ENCODE measurements at places on chromosomes 2 and 18. TPM values are rescaled to one million over a fixed set of nuclear protein-coding genes. Genes with fewer than 3 reads are reported as not detected.

The CPLX4 gene
- not detected for total RNA-seq

The CPO gene
- not detected for total RNA-seq

The IL36RN gene
- total RNA-seq = not detected

The SIX3 gene
- total RNA-seq = not detected

The HOXD13 gene
- not detected for total RNA-seq

The GREB1L gene
- not detected for total RNA-seq

The DIS3L2 gene
- total RNA-seq = 63.6 TPM

The SLC23A3 gene
- total RNA-seq = 0.89 TPM

The YPEL5 gene
- total RNA-seq = 569 TPM

The ALLC gene
- total RNA-seq = not detected

- no peak for DNase-seq
- no peak overlapping the region for H3K4me3 ChIP-seq
These were observed 194.3 kb downstream of the LDLRAD4 start for GRCh38 chr18:13412901-13413300.

- no peaks in the 10 kb centered on the region for H3K27me3 ChIP-seq
- H3K4me3 ChIP-seq = no peak overlapping the region
- peaks cover 3% of the 10 kb centered on the region for H3K4me1 ChIP-seq
- H3K27ac ChIP-seq = no peak overlapping the region
- DNase-seq = no peak
- no peaks in the 10 kb centered on the region for H3K36me3 ChIP-seq
These were observed 55.0 kb upstream of the APCDD1 start for GRCh38 chr18:10399465-10399864.

GRCh38 chr18:49639643-49640391 lies 78.0 kb downstream of the LIPG start:
- H3K36me3 ChIP-seq = no peaks in the 10 kb centered on the region
- DNase-seq = no peak
- H3K27ac ChIP-seq = no peak overlapping the region
- no peaks in the 10 kb centered on the region for H3K4me1 ChIP-seq
- no peak overlapping the region for H3K4me3 ChIP-seq

GRCh38 chr2:207531032-207531952 lies 1.5 kb downstream of the CREB1 start:
- peaks cover 36% of the 10 kb centered on the region for H3K4me1 ChIP-seq
- DNase-seq = peak; percentile 46
- H3K27me3 ChIP-seq = no peaks in the 10 kb centered on the region
- H3K27ac ChIP-seq = peak overlapping the region; percentile 92

DNA sequence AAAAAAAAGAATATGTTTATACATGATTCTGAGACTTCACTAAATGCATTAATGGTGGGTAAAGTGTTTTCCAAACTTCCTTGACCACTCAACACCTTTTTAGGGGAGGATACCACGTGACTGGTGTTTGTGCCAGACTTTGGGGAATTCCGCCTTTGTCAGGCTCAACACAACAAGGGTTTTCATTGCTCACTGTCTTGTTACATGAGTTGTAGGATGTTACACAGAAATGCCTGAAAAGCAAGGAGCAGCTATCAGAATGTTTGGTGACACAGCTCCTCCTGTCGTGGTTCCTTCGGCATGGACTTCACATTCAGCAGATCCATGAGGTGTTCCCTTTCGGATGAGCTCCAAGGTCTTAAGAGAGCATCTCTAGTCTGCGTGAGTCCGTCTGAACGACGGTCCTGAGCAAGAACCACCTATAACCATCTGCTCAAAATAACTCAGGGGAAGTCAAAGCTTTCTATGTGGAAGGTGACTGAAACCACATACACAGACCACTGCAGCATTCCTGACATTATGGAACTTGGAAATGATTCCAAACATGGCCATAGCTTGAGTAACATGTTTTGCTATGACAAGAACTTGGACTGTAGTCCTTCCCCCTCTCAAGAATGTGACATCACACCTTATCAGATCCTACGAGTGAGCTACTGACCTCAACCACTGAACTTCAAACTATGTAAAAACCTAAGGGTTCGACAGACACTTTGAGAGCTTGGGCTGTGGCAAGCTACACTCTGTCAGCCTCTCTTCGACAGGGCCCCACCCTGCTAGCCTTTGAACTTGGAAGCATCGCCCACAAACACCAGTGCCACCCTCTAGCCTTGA lies 57.5 kb downstream of the MCFD2 start:
- no peak overlapping the region for H3K27ac ChIP-seq
- H3K4me1 ChIP-seq = peaks cover 4% of the 10 kb centered on the region
- DNase-seq = peak; percentile 5
- H3K4me3 ChIP-seq = no peak overlapping the region
- no peaks in the 10 kb centered on the region for H3K27me3 ChIP-seq

DNA sequence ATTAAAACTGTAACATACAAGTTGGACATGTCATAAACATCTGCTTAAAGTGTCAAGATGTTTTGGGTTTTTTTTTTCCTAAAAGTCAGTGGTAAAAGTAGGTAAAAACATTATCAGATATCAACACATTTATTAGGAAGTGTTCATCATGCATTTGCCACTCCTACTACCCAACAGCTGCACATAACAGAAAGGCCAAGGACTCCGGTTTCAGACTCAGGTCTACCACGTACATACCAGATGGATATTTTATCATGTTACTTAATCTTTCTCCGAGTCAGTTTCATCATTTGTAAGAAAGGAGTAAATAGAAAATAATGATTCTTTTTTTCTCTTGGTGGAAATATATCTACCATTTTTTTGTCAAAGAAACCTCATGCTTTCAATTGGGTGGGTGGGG lies 192.3 kb downstream of the UBE2E3 start:
- no peaks in the 10 kb centered on the region for H3K27me3 ChIP-seq
- no peak overlapping the region for H3K27ac ChIP-seq

GRCh38 chr18:79945118-79946042 lies 6.1 kb downstream of the SLC66A2 start:
- no peak for DNase-seq
- peaks cover 18% of the 10 kb centered on the region for H3K36me3 ChIP-seq
- H3K4me1 ChIP-seq = peaks cover 28% of the 10 kb centered on the region
- H3K4me3 ChIP-seq = no peak overlapping the region

- no peak for DNase-seq
- peaks cover 14% of the 10 kb centered on the region for H3K4me1 ChIP-seq
- no peaks in the 10 kb centered on the region for H3K36me3 ChIP-seq
- peak overlapping the region; percentile 64 for H3K4me3 ChIP-seq
These were observed 611 bp upstream of the ITSN2 start for GRCh38 chr2:24360963-24361330.

- H3K36me3 ChIP-seq = no peaks in the 10 kb centered on the region
- no peaks in the 10 kb centered on the region for H3K4me1 ChIP-seq
These were observed 354.2 kb downstream of the RBM43 start for GRCh38 chr2:150907466-150907865.

DNA sequence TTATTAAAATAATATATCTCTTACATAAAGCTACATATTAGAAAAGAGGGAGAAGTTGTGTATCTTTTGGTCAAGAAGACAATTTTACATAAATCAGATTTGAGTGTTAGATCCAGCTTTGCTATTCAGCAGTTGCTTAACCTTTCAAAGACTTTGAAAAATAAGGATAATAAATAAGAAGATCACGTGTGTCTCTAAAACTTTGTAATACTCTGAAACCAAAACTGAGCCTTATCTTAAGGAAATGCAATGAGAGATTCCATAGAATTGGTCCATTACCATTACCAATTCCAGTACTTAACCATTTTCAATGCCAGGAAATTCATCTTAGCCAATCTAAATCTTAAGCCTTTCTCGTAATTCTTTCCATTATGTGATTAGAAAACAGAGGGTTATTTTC lies 89.2 kb upstream of the COL5A2 start:
- H3K4me1 ChIP-seq = no peaks in the 10 kb centered on the region
- H3K27ac ChIP-seq = no peak overlapping the region
- no peak for DNase-seq
- no peaks in the 10 kb centered on the region for H3K27me3 ChIP-seq
- H3K36me3 ChIP-seq = no peaks in the 10 kb centered on the region
- no peak overlapping the region for H3K4me3 ChIP-seq

DNA sequence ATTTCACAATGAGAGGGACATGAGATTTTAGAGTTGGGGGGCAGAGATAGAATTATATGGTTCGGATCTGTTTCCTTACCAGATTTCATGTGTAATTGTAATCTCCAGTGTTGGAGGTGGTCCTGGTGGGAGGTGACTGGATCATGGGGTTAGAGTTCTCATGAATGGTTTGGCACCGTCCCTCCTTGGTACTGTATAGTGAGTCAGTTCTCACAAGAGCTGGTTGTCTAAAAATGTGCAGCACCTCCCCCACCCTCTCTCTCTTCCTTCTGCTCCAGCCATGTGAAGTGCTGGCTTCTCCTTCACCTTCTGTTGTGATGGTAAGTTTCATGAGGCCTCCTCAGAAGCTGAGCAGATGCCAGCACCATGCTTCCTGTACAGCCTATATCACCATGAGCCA lies 138.1 kb downstream of the SCG2 start:
- no peak for DNase-seq
- no peaks in the 10 kb centered on the region for H3K36me3 ChIP-seq
- no peaks in the 10 kb centered on the region for H3K27me3 ChIP-seq
- no peaks in the 10 kb centered on the region for H3K4me1 ChIP-seq
- H3K27ac ChIP-seq = no peak overlapping the region

- no peak for DNase-seq
- H3K27me3 ChIP-seq = no peaks in the 10 kb centered on the region
- H3K4me3 ChIP-seq = peak within 1 kb of the TSS; percentile 21
These were observed at the start of gene KYNU for GRCh38 chr2:142877216-142877838. Gene KYNU, plus strand, starts transcription at chr2:142877664. Its CDS starts 7,704 bp downstream, at chr2:142885368.

DNA sequence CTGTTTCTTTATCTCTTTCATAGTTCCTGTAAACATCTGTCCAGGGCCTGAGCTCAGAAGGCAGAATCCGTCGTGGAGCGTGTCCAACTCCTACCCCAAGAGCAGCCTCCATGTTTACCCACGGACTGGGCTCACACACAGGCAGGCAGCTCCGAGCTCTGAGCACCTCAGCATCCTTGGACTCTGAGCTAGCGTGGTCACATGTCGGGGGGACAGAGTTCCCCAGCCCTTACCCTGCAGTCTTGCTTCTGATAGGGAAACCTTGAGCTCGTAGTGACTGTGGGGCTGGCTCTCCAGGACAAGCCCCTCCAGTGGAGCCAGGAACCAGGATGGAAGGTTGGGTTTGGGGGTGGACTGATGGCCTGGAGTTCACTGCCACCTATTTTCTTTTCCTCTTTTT lies 15.1 kb upstream of the ST3GAL5 start:
- no peak overlapping the region for H3K4me3 ChIP-seq
- no peaks in the 10 kb centered on the region for H3K27me3 ChIP-seq
- H3K27ac ChIP-seq = no peak overlapping the region
- peaks cover 22% of the 10 kb centered on the region for H3K4me1 ChIP-seq
- DNase-seq = no peak

DNA sequence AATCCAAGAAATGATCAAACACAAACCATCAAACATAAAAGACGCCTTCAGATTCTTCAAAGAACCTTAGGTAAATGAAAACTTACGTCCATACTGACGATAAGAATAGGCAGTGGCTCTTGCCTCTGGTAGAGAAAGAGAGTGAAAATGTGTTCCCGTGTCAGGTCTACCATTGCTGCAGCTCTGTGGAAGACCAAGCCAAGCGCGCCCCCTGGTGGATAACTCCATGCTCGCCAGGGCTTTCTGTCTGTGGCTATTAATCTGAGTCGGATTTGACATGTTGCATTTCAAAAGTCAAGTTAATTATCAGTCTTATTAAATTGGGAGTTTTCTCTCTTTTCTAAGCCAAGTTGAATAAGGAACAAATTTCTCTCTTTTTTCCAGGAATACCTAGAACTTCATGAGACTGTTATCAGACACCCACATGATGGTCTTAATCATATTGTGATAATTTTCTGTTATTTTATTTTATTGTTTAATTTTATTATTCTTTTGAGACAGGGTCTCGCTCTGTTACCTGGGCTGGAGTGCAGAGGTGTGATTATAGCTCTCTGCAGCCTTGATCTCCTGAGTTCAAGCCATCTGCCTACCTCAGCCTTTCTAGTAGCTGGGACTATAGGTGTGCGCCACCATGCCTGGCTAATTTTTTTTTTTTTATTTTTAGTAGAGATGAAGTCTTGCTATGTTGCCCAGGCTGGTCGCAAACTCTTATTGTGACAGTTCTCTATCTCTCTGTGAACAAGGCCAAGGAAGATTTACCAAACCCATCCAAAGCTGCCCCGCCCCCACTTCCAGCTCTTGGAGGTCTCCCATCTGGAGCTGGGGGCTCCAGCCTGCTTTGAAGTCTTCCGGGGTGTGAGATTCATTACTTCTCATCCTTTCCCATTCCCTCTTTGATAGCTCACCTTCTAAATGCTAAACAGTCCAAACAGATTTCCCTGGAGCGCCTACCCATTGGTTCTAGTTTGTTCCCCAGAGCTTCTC lies 15.8 kb upstream of the ZAP70 start:
- no peaks in the 10 kb centered on the region for H3K27me3 ChIP-seq
- no peak overlapping the region for H3K4me3 ChIP-seq
- no peaks in the 10 kb centered on the region for H3K36me3 ChIP-seq
- peak; percentile 94 for DNase-seq

DNA sequence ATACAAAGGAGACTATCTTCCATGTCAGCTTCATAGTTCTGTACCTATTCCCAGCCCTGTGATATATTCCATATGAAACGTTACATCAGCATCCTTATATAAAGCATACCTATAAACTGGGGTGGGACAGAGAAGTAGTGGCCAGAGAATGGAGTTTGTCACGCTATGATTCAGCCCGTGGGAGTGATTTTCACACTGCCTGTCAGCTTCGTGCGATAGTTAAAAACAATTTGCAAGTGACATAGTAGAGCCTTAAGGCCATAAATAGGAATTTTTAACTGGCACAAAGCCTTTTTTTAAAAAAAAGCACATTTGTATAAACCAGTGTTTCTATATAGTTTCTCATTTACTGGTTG lies 30.2 kb downstream of the PKP4 start:
- H3K27ac ChIP-seq = no peak overlapping the region
- no peaks in the 10 kb centered on the region for H3K4me1 ChIP-seq
- H3K27me3 ChIP-seq = no peaks in the 10 kb centered on the region

- no peak overlapping the region for H3K27ac ChIP-seq
- peak; percentile 82 for DNase-seq
- H3K4me1 ChIP-seq = peaks cover 28% of the 10 kb centered on the region
These were observed 38.6 kb upstream of the POLE4 start for GRCh38 chr2:74919827-74920226.

DNA sequence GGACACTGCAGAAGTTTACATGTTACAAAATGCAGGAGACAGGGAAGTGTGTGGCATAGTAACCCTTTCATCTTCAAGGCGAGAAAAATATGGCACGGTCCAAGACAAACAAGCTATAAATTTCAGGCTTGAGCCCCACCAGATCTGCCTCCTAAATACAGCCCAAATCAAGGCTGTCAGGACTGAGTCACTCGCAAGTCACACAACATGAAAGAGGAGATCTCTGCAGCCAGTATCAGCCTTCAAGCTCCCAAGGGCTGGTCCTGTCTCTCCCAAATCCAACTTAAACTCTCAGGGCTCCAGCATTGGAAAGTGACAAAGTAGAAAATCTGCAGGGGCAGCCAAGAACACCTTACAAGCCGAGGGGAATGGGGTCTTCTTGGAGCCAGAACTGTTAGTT lies 106.3 kb upstream of the GATA6 start:
- H3K36me3 ChIP-seq = no peaks in the 10 kb centered on the region
- no peak for DNase-seq
- H3K4me1 ChIP-seq = no peaks in the 10 kb centered on the region
- H3K27me3 ChIP-seq = no peaks in the 10 kb centered on the region
- no peak overlapping the region for H3K27ac ChIP-seq

GRCh38 chr2:127165539-127165935 lies 54.6 kb downstream of the CYP27C1 start:
- H3K4me1 ChIP-seq = no peaks in the 10 kb centered on the region
- H3K36me3 ChIP-seq = no peaks in the 10 kb centered on the region
- H3K27ac ChIP-seq = no peak overlapping the region
- DNase-seq = no peak
- no peaks in the 10 kb centered on the region for H3K27me3 ChIP-seq

GRCh38 chr2:47357483-47357882 lies 45.5 kb upstream of the MSH2 start:
- no peak for DNase-seq
- H3K4me1 ChIP-seq = no peaks in the 10 kb centered on the region
- no peak overlapping the region for H3K4me3 ChIP-seq
- H3K27ac ChIP-seq = no peak overlapping the region
- H3K27me3 ChIP-seq = no peaks in the 10 kb centered on the region
- H3K36me3 ChIP-seq = no peaks in the 10 kb centered on the region
